ENCODE measurements at places on chromosomes 7 and 10. TPM values are rescaled to one million over a fixed set of nuclear protein-coding genes. Genes with fewer than 3 reads are reported as not detected.

Gene WNT2
- total RNA-seq: not detected

GRCh38 chr10:85032981-85033380 is 704.6 kb downstream of the CCSER2 start:
- DNase-seq: no peak

Gene NRCAM
- total RNA-seq: 3.3 TPM

GRCh38 chr10:79183468-79183865 is 114.7 kb downstream of the ZMIZ1 start:
- DNase-seq: no peak

GRCh38 chr10:78588194-78588811 is 480.5 kb upstream of the ZMIZ1 start:
- no peak for DNase-seq

Gene ACTA2
- total RNA-seq: 4.1 TPM

DNA sequence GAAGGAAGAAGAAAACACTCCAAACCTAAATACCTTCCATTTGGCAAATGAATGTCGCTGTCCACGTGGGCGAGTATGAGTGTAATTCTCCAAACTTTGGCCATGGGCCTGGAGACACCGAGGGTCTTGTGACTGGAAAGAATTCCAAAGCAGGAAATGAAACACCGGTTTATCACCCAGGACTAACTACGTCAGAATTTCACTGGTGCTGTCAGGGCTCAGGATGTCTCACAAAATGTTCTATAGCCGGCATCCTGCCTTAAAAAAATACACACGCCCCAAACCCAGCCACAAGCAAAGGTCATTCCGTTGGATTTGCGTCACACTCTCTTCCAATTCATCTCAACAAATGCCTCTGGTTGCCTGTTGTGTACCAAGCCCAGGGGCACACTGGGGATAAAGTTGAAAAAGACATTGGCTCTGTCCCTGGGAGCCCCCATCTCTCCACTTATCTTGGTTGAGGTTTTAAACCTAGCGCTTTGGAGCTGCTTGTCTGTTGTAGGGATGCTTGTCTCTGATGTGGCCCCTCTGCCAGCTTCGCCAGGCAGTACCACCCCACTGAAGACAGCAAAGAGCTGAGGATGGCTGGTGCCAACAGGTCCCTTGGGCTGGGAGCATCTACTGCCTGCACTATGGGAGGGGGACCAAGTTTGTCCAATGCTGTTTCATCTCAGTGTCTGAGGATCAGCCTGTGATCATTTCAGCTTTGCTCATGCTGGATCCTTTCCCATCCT is 31.2 kb downstream of the GSTO2 start:
- DNase-seq: peak; percentile 99

GRCh38 chr7:15485431-15485830 is 76.4 kb downstream of the AGMO start:
- no peak for DNase-seq

Gene INHBA
- total RNA-seq: 0.51 TPM

- no peak for DNase-seq
Measured at GRCh38 chr10:5643346-5644067, 22.9 kb downstream of the ASB13 start.

DNA sequence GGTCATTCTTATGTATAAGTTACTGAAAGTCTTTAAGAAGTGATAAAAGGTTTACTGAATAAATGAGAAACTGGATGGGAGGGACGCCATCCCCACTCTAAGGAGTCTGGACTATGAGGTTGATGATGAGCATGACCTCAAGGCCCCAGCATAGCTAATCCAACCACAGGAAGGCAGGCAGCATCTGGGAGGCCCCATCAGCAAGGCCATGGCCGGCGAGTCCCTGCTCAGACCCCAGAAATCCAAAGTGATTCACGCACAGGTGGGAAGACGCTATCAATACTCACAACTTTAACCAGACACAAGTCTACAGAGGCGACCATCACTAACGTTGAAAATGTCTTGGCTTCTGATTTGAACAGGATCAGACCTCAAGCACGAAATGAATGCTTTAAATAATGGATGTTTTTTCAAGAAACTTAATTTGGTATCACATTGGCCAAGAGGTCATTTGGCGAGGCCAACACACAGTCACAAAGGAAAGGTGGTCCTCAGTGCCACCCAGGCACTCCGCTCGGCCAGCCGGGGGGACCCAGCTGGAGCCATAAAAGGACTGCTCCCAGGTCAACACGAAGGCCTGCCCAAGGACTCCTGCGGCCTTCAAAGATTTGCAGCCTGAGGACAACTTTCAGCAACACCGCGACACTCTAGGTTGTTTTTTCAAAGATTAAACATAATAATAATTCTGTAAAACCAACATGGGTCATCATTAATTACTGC is 228.5 kb downstream of the PTPRN2 start:
- DNase-seq: no peak

Gene DPP6
- not detected for total RNA-seq

Gene HOXA5
- total RNA-seq: 4.1 TPM

- DNase-seq: no peak
Measured at GRCh38 chr10:113273181-113274163, 279.4 kb upstream of the HABP2 start.

DNA sequence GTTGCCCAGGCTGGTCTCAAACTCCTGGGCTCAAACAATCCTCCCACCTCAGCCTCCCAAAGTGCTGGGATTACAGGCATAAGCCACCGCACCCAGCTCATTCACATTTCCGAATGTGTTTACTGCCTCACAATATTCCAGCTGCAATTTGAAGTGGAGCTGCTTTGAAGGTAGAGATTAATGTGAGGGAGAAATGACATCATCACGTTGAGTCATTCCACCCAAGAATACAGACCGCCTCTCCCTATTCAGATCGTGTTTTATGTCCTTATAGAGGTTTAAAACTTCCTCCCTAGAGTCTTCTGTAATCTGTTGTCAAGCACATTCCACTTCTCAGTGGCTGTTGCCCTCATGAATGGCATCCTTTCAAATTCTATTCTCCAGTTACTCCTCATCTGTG is 100.4 kb upstream of the PDGFA start:
- peak; percentile 76 for DNase-seq

DNA sequence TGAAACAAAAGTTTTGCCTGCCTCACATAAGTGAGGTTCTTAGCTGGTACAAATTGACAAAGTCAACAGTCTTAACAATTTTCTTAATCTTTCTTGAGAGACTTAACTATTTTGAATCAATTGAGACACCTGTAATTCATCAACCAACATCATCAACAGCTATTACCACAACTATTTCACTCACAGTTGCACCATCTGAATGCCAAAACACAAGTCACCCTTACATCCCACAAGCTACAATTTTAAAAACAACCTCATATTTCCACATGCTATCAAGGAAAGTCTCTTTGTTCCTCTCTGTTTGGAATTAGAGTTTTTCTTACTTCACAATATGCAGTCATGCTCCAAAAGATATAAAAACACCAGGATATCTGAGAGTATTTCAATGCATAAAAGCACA is 4.9 kb downstream of the SMURF1 start:
- DNase-seq: no peak

- no peak for DNase-seq
Measured at GRCh38 chr7:36827726-36828703, 103.7 kb upstream of the AOAH start.

DNA sequence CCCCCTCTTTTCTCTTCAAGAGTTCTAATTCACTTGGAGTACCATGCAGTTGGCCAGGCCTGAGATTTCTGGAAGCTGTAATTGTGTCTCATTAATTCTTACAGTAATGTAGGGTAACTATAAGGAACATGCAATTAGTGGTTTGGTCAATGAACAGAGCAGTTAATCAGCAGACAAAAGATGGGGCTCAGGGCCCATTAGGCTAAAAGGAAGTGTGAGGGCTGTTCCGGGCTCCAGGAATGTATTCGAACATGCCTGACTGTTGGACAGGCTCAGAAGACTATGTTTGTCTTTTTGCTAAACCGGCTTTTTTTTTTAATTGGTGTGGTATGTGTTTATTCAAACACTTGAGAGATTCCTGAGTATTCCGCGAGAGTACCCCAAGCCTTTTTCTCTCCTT is 42.5 kb upstream of the FZD8 start:
- no peak for DNase-seq

Gene UNC5B
- 18.1 TPM for total RNA-seq

Measured in dermis microvascular lymphatic vessel endothelial cell (primary cell).